ENCODE measurements at places on chromosomes 4 and X.

GRCh38 chr4:176400816-176401461 lies 81.2 kb downstream of the SPCS3 start:
- DNase-seq: no peak

DNA sequence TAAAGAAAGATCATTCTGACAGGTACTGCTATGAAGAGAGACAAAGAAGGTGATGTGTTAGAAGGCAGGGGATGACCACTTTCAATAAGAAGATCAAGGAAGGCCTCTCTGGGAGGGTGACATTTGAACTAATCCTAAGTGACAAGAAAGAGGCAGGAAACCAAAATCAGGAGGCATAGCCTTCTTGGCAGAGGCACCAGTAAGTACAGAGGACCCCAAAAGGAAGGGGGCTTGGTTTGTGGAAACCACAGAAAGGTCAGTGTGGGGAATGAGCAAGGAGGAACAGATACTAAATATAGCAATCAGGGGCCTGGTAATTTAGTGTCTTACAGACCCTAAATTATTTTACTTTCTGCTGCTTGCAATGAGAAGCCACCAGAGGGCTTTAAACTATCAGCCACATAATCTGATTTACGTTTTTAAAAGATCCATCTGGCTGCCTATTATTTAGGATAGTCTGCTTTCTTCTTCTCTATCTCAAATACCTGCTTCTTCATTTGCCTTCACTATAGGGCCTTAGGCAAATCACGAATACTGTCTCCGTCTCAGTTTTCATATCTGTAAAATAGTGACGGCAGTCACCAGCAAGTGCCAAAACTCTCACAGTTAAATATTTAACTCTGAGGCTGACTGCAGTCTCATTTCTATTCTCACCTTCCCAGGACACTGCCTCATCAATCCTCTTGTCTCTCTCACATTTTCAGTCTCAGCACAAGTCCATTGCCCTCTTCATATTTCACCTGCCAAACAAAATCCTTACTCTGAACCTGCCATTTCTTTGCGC lies 16.7 kb downstream of the NR3C2 start:
- no peak for DNase-seq

DNA sequence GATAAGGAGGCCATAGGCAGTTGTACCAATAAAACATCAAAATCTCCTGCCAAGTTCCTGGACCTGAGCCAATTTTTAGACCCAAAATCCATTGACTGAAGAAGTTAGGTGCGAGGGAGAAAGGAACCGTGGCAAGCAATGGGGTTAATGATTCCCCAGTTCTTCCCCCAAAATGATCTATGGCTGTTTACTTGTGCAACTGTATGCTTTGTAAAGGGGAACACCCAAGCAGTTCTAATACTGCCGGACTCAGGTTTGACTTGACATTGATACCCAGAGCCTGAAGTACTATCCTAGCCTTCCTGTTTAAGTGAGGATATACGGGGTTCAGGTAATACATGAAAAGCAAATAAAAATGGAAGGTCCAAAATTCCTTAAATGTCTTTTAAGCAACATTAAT lies 6.7 kb upstream of the EIF4E start:
- no peak for DNase-seq

DNA sequence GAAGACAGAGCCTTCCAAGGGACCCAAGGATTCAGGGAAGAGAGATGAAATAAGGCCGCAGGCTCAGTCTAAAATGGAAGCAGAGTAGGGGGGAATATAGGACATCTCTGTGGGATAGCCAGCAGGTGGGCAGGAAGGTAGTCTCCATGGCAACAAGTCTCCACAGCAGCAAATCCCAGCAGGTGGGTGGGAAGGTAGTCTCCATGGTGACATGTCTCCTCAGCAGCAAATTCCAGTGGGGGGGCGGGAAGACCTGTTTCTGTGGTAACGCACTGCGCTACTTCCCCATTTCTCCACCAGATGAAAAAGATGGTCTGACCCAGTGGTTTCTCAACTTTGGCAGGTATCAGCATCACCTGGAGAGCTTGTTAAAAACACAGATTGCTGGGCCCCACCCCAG lies 18.3 kb downstream of the NLGN3 start:
- DNase-seq: no peak

DNA sequence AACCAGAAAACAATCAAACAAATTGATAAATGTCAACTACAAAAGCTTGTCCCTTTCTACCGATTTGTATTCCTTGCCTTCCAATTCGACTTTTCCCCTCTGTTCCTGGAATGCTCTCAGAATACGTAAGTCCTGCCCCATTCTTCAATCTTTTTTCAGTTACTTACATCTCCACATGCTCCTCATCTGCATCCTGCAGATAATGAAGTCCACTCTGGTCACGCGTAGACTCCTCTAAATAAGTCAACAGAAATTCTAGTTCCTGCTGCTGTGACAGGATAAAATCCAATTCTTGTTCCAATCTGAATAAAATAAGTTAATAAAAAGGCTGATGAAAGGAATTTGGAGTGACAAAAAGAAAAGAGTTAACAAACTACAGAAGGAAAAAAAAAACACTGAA lies 34.4 kb upstream of the RBM41 start:
- DNase-seq: no peak

GRCh38 chr4:151532001-151532708 lies 123.2 kb downstream of the FHIP1A start:
- DNase-seq: no peak

DNA sequence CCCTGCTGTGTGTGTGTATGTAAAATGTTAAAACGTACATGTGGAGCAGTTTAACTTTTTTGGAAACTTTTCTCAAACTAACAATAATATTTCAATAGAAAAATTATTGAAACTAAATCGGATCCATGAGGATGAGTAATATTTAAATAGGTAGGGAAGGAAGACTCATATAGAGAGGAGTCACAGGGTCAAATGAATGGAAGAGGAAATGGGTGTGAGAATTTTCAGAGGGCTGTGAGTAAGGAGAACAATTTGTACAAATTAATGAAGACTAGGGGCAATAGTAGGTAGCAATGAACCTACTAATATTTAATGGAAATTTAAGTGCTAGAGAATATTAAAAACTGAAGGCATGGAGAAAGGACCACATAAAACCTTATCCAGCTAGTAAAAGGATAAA lies 290.7 kb upstream of the PCDH18 start:
- no peak for DNase-seq
